ENCODE measurements at places on chromosomes 2 and 18. TPM values are rescaled to one million over a fixed set of nuclear protein-coding genes. Genes with fewer than 3 reads are reported as not detected.

DNA sequence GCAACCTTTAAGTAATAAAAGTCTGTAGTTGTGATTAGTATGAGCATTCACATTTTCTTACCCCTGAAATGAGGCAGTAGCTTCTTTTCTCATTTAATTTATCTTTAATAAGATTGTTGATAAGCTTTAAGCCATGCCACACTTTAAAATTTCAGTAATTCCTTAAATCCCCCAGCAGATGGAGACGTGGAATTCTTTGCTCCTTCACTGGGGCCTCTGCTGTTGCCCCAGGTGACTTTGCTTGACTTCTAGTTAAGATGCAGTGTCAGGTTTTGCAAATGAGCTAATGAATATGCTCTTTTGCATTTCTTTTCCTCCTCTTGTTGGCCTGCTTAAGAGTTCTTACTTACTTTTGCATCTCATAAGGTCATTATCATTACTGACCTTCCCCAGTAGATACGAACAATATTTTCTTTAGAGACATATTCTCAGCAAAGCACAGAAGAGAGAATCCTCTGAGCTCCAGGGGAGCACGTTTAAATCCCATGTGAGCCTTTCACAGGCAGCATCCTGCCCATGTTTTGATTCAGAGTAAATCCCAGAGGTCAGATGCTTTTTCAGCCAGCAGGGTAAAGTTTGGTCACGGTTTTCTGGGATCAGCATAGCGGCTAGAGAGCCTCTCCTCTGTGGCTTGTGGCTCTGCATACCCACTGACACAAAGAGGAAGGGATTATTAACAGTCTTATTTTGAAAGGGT, 222.9 kb downstream of the PTPRM start:
- peak overlapping the region; percentile 0 for H3K27ac ChIP-seq
- DNase-seq, result no peak
- H3K27me3 ChIP-seq, result no peaks in the 10 kb centered on the region
- no peaks in the 10 kb centered on the region for H3K4me1 ChIP-seq
- no peaks in the 10 kb centered on the region for H3K36me3 ChIP-seq

- DNase-seq, result no peak
- H3K27me3 ChIP-seq, result no peaks in the 10 kb centered on the region
- H3K36me3 ChIP-seq, result no peaks in the 10 kb centered on the region
- H3K27ac ChIP-seq, result no peak overlapping the region
- H3K4me1 ChIP-seq, result no peaks in the 10 kb centered on the region
- H3K4me3 ChIP-seq, result no peak overlapping the region
Measured at GRCh38 chr2:153005071-153005730, 286.8 kb downstream of the ARL6IP6 start.

GRCh38 chr2:5677133-5677532, 15.1 kb upstream of the SOX11 start:
- no peaks in the 10 kb centered on the region for H3K36me3 ChIP-seq
- no peaks in the 10 kb centered on the region for H3K4me1 ChIP-seq
- H3K4me3 ChIP-seq, result no peak overlapping the region
- no peaks in the 10 kb centered on the region for H3K27me3 ChIP-seq
- no peak overlapping the region for H3K27ac ChIP-seq
- no peak for DNase-seq

Gene UGT1A8
- total RNA-seq, result not detected

- no peaks in the 10 kb centered on the region for H3K36me3 ChIP-seq
- H3K27ac ChIP-seq, result no peak overlapping the region
- no peak overlapping the region for H3K4me3 ChIP-seq
Measured at GRCh38 chr2:11097038-11097720, 58.1 kb upstream of the SLC66A3 start.

GRCh38 chr18:49847524-49847923, 34.2 kb upstream of the ACAA2 start:
- no peak for DNase-seq
- no peak overlapping the region for H3K27ac ChIP-seq
- no peak overlapping the region for H3K4me3 ChIP-seq
- no peaks in the 10 kb centered on the region for H3K27me3 ChIP-seq
- H3K36me3 ChIP-seq, result no peaks in the 10 kb centered on the region

Gene XIRP2
- total RNA-seq, result not detected

Gene CARF
- total RNA-seq, result 26.1 TPM

Gene LOXHD1
- total RNA-seq, result not detected

Gene ANKRD30B
- total RNA-seq, result not detected

Gene CPS1
- 4.6 TPM for total RNA-seq

Data from uterus (tissue), 4 donors.